ENCODE measurements at places on chromosomes 1 and 21.

GRCh38 chr1:112528076-112528475 lies 19.3 kb downstream of the WNT2B start:
- no peak for DNase-seq

DNA sequence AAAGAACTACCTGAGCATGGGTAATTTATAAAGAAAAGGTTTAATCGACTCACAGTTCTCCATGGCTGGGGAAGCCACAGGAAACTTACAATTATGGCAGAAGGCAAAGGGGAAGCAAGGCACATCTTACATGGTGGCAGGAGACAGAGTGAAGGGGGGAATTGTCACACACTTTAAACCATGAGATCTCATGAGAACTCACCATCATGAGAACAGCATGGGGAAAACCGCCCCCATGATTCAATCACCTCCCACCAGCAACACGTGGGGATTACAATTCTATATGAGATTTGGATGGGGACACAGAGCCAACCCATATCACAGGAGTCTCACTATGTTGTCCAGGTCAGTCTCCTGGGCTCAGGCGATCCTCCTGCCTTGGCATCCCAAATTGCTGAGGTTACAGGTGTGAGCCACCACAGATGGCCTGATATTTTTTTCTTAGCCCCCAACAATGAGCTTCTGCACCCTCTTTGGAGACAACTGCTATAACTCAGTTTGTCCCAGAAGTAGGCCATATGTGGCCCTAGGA lies 22.5 kb upstream of the MORC3 start:
- no peak for DNase-seq

GRCh38 chr1:204191456-204191855 lies 4.8 kb downstream of the KISS1 start:
- DNase-seq, result no peak

DNA sequence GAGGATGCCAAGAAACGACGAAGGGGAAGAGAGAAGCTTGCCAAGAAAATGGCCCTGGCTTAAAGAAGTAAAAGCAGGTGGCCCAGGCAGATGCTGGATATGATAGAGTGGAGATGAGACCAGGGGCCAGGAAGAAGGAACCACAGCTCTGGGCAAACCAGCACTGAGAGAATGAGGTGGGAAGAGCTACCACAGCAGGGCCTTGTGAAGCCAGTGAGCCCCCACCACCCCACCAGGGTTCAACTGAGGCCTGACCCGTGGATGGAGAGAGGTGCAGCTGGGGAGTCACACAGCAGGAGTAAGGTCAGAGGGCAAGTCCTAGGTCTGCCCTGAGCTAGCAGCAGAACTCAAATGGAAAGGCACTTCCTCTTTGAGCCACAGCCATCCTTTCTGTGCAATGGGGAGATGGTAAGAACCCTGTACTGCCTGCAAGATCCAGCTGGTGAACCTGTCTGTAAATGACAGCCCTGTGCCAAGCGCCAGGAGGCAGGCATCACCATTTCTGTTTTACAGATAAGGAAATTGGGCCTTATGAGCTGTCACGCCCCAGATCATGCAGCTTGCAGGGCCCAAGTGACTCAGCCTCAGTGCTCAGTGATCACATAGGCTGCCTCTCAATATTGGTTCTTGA lies 8.5 kb downstream of the SH3BGRL3 start:
- no peak for DNase-seq

DNA sequence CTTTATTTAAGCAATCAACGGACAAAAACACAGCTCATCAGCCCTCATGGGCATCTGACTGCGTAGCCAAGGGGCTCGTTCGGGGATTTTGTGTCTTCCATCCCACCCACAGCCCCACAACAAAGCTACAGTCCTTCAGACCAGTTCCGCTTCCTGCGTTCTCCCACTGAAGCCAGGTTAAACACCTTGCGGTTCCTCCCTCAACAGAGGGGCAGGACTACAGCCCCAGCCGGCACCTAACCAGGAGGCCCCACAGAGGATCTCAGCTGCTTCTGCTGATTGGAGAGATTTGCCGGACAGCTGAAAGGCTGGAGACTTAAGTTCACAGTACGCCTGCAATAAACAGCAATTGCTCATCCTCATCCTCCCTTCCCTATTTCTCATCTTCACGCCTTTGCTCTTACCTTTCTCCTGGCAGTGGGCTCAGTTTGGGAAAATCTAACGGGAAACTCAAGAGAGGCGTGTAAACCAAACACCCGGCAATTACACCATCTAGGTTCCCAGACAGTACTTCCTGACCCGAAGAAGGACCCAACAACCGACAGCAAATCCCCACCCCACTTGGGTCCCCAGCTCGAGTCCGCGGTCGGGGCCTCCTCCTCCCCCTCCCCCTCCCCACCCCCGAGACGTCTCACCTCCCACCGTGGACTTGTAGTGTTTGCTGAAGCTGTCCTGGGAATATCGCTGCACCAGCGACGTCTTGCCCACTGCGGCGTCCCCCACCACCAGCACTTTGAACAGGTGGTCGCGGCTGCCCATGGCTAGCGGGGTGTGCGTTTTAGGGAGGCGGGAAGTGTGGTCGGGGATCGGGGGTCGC lies 876 bp downstream of the RAB29 start:
- peak; percentile 48 for DNase-seq

GRCh38 chr1:235972311-235972689 lies 92.6 kb downstream of the NID1 start:
- DNase-seq, result no peak

All from left lobe of liver (tissue), 2 donors.